ENCODE measurements at places on chromosomes 4 and X.

- DNase-seq = no peak
These were observed 33.7 kb upstream of the PTPN13 start for GRCh38 chr4:86560447-86560846.

GRCh38 chrX:103211012-103211715, 3.7 kb upstream of the BEX4 start:
- DNase-seq = no peak

GRCh38 chr4:175540732-175541131, 271.3 kb downstream of the GPM6A start:
- DNase-seq = no peak

GRCh38 chrX:131262738-131263679, 26.1 kb downstream of the IGSF1 start:
- no peak for DNase-seq

DNA sequence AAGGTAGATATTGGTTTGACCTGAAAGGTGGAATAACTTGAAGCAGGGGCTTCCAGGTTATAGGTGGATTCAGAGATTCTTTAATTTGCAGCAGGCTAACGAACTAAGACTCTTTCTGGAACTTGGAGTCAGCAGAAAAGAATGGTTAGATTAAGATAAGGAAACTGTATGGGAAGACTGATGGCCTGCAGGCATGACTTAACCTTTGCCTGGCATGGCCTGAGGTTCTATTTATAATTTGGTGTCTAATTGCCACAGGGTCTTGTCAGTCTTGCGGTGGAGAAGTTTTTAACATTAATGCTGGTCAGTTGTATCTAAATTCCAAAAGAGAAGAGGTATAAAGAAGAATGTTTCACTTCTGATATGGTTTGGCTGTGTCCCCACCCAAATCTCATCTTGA, 110.3 kb upstream of the VCX3A start:
- DNase-seq = no peak

GRCh38 chr4:10942156-10942555, 257.6 kb upstream of the CLNK start:
- no peak for DNase-seq

- no peak for DNase-seq
These were observed 2.4 kb downstream of the RHOH start for GRCh38 chr4:40199179-40199670.

DNA sequence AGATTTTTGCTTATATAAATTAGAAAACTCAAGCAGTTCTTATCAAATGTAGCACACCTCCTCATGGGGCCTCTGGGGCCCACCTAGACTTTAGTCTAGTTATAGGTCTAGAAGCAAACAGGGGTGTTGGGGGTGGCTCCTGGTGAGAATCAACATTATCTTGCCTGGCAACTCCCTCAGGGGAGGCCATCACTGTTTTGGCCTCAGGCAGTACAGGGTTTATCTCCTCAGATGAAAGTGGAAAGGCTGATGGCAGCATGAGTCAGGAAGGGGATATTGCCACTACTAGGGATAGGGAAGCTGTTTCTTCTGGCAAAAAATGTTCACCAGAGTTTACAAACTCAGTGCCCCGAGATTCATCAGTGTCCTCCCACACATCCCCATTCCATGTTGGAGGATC, 232.4 kb upstream of the BMP3 start:
- no peak for DNase-seq

DNA sequence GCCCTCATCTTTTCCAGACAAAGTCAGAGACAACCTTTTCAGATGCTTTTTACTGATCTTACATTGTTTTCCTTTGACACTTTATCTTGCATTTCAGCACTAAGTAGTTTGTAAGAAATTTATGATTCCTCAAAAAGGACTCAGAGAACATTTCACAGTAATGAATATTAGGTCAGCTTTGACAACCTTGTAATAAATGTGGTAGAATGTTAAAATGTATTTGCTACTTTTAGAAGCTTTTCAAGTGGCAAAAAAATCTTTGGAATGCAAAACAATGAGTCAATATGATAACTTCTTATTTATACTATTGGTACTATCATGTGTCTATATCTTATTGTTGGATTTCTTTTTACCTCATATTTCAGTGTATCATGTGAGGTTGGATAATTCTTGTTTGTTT, 146.2 kb upstream of the FAT4 start:
- no peak for DNase-seq

DNA sequence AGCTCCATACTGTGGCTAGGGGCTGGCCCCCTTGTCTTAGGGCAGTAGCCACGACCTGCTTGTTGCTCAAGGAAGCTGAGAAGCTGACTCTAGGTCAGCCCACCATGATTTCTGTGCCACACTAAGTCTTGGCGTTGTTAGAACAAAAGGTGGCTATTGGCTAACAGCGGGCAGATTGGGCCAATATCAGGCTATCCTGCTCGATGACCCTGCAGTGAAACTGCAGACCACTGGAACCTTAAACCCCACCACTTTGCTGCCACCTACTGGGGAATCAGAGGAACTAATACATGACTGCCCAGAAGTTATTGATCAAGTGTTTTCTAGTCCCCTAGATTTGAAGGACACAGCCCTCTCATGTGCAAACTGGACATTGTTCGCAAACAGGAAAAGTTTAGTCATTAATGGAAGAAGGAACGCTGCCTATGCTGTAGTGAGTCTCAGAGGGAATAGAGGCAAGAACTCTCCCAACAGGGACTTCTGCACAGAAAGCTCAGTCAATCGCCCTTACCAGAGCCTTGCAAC, 17.0 kb upstream of the PAPSS1 start:
- DNase-seq = no peak

GRCh38 chr4:152159773-152160172, 376.1 kb downstream of the FBXW7 start:
- no peak for DNase-seq

DNA sequence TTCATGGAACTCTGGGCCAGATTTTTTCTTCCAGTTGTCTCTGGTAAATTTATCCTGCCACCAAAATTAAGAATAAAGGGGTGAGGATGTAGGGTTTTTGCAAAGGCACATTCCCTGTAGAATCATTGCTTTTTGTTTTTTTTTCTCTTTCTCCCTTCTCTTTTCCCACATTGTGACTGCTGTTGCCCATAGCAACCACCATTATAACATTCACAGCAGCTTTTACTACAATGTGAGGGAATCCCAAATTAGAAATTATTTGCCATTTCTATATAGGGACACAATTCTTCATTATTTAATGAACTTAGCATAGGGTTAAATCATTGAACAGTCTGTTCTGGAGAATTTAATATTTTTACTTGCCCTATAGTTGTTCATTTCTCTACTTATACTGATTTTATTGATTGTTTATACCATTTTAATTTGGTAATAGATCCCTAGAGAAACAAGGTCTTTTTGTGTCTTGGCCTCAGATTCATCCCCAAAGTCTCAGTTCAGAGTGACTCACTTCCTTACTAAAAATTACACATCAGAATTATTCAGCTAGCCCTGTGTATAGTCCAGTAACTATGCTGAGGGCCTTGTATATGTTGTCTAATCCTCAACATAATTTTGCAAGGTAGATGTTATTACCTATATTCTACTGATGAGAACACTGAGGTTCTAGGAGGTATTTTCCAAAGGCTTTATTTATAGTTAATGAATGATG, 80.8 kb upstream of the ANK2 start:
- no peak for DNase-seq

- no peak for DNase-seq
These were observed 219.6 kb upstream of the MAOA start for GRCh38 chrX:43436517-43436916.

DNA sequence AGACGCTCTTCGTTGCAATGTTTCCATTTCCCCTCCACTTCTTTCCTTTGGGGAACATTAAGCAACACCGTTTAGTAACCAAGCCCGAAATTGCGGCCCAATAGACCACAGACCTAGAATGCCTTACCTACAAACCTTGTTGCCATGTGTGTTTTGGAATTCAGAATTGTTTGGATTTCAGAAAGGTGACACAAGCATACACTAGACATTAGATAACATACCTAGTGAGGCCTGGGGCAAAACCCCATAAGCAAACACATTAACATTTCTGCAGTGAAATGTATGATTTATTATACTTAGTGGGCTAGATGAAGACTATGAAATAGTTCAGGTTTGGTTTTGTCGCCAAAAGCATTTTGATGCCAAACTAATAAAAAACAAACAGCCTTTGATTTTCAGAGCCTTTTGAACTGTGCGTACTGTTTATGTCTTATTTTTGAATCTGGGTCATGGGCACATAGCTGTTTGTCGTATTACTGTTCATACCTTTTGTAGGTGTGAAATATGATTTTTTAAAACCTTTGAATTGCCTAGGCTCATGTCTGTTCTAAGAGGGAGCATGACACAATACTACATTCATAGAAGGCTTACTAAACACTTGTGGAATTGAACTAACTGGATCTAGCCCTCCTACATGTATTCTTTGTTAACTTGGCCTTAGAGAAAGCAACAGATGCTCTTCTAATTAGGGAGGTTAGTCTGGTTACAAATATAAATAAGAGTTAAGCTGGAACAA, 88.6 kb upstream of the TMEM164 start:
- no peak for DNase-seq

DNA sequence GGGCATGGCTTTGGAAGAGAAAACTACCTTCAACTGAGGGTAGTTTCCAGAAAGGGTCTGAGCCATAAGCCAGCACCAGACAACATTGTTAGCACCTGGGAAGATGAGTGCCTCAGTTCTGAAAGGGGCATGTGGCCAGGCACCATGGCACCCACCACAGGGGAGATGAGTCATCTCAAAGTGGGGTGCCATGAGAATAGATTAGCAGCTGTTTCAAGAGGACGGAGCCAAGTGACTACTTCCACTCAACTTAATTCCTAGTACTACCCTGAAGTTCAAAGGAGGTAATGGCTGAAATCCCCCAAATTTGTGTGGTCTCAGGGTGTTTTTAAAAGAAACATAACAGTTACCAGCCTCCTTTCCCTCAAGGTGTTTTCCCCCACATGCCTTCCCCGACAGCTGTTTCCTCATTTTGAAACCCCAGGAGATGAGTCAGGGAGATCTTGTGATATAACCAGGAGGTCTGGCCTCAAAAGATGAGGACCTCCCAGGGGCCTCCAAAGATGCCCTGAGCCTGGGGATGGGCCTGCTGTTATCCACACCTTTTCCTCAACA, 27.8 kb upstream of the FTHL17 start:
- no peak for DNase-seq

GRCh38 chr4:25847329-25847728, 15.5 kb downstream of the SEL1L3 start:
- no peak for DNase-seq

DNA sequence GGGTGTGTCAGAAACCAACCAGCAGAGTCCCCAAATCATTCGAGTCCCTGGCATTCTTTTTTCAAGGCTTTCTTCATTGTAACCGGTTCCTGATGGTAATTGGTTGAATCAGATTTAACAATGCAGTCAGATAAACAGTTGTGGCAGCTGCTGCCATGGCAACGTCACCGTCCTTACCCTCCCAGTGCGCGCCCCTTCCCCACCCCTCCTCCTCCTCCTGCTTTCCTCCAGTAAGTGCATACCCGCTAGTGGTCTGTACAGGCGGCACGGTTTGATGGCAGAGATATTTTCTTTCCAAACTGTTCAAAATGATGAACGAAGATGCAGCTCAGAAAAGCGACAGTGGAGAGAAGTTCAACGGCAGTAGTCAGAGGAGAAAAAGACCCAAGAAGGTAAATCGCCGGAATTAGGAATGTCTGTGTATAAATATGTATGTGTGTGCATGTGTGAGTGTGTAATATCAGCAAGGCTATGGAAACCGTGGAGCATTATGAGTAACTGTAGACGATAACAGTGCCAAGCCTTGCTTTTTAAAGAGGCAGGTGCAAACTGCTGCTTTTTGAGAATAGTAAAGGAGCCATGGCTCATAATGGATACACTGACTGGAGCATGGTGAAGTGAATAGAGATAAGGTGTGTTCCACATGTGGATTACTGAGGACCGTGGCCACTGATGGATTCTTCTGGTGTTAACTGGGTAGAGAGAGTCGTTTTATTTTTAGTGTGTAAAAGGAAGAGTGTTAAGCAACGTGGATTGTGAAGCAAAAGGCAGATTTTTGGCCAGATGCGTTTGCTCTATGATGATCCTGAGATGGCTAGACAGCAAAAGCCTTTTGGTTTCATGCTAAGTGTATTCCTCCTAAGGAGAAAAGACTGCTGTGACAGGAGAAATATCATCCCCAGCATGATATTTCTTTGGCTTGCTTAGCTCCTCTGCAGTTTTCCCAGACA, at the start of gene ANK2:
TSS of gene ANK2 (plus strand) at position 233 of the 950 bp plus-strand sequence. CDS start at position 309, 76 bp downstream.
- no peak for DNase-seq

GRCh38 chrX:123267220-123267619, 83.1 kb downstream of the GRIA3 start:
- no peak for DNase-seq

DNA sequence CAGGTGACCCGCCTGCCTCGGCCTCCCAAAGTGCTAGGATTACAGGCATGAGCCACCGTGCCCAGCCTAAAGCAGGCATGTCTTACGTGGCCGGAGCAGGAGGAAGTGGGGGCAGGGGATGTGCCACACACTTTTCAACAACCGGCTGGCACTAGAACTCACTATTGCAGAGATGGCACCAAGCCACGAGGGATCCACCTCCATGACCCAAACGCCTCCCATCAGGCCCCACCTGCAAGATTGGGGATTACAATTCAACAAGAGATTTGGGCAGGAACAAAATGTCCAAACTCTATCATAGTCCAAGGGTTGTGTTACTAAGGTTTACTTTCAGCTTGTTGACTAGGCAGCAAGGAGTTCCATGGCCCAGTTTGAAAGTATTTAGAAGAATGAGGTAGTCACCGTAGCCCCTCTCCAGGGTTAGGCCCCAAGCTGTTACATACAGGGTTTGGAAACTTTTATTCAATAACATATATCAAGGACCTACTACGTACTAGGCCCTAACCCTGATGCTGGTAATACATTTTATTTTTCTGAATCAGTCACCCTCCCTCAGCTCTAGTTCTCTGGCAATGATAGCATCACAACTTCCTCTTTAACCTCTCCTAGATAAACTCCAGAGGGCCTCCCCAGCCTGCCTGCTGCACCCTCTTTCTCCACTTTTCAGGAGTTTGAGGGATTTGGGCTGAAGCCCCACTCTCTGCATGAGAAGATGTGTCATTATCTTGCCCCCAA, 18.0 kb upstream of the TBC1D14 start:
- no peak for DNase-seq

- DNase-seq = no peak
These were observed 18.5 kb downstream of the ACSL1 start for GRCh38 chr4:184807256-184807655.

DNA sequence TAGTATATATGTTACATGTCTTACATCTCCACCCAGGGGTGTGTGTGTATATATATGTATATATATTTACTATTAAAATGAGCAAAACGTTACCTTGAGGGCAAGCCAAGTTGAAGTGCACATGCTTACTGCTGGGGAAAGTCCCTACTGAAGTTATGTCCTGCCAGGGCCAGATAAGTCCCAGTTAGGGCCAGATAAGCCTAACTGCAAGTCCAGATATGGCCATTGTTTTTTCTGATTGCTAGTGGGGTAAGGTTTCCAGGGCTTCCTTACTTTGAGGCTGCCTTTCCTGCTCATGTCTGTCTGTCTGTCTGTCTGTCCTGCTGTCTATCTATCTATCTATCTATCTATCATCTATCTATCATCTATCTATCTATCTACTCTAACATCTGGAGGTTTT, 19.3 kb upstream of the ZNF81 start:
- DNase-seq = no peak

GRCh38 chr4:136526517-136526916, 1005.8 kb downstream of the PCDH18 start:
- DNase-seq = no peak

GRCh38 chrX:102765809-102766208, 45.3 kb downstream of the GPRASP3 start:
- no peak for DNase-seq

All from stimulated activated CD4-positive, alpha-beta T cell treated with anti-CD3 and anti-CD28 coated beads, TNF-alpha, amount 100 ng/mL, for 1 hour (primary cell).